Thoracic aorta (tissue), 2 donors: ENCODE measurements at places on chromosomes 1 and 21. TPM values are rescaled to one million over a fixed set of nuclear protein-coding genes. Genes with fewer than 3 reads are reported as not detected.
A peak's percentile ranks its signal among the peaks of the same experiment; 100 is the strongest.

DNA sequence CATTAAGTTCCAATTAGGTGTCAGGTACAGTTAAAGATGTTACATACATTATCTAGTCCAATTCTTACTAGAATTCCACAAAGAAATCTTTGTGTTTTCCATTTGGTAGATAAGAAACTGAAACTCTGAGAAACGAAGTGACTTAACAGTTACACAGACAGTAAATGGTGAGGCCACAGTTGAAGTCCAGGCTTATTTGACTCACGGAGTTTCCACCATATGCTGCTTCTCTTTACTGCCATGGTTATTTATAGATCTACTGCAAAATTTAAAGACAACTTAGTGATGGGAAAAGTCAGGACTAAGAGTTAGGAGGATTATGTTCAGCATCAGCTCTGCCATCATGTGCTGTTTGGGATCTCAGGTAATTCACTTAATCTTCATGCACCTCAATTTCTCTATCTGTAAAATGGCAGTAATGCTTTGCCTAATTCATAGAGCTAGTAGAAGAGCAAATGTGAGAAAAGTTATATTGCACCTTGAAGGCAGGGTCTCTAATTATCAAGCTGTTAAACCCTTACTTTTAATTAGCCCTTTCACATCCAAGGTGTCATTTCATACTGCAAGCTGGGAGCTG, 26.2 kb upstream of the SAMSN1 start:
- H3K36me3 ChIP-seq, result no peaks in the 10 kb centered on the region
- no peak overlapping the region for H3K27ac ChIP-seq
- DNase-seq, result no peak
- H3K4me3 ChIP-seq, result no peak overlapping the region
- no peaks in the 10 kb centered on the region for H3K27me3 ChIP-seq

DNA sequence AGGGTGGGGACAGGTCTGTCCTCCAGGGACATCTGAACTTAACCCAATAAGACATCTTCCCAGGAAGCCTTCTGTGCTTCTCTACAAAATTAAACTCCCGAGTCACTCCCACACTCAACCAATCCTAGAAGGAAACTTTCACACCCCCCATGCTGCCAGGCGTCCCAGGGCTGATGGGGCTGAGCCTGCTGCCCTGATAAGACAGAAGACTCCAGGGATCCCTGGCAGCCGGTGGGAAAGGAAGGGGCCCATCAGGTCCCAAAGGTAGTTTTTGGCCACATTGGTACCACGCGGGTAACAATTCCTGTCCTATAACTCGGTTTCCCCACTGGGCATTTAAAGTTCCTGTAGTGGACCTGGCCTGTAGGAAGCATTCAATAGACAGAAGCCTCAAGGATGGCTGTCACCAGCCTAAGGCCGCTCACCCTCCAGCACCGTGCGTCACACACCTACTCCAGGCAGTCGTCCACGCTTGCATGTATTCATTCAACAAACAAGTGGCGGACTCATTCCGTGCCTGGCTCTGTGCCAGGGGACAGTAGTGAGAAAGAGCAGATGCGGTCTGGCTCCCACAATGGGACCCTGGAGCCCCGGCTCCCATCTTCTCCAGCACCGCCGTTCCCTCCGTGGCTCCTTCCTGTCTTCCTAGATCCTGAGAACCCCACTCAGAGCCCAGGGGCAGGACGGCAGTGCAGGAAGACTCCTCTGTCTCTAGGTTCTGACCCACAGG, 465.2 kb downstream of the NPHP4 start:
- H3K27me3 ChIP-seq, result no peaks in the 10 kb centered on the region
- H3K4me3 ChIP-seq, result no peak overlapping the region
- no peaks in the 10 kb centered on the region for H3K4me1 ChIP-seq
- H3K27ac ChIP-seq, result no peak overlapping the region
- no peaks in the 10 kb centered on the region for H3K36me3 ChIP-seq
- no peak for DNase-seq

The SLC22A15 gene
- total RNA-seq, result 11.9 TPM

GRCh38 chr1:178664278-178664677, 60.8 kb upstream of the RALGPS2 start:
- no peak overlapping the region for H3K4me3 ChIP-seq
- H3K36me3 ChIP-seq, result no peaks in the 10 kb centered on the region
- no peak overlapping the region for H3K27ac ChIP-seq
- no peak for DNase-seq

The PTPRF gene
- 43.9 TPM for total RNA-seq

The FCRL2 gene
- not detected for total RNA-seq

- H3K36me3 ChIP-seq, result no peaks in the 10 kb centered on the region
- H3K27me3 ChIP-seq, result no peaks in the 10 kb centered on the region
- H3K27ac ChIP-seq, result no peak overlapping the region
- H3K4me3 ChIP-seq, result no peak overlapping the region
These were observed 125.4 kb downstream of the SIK1 start for GRCh38 chr21:43301409-43302061.

The CADM3 gene
- 8.7 TPM for total RNA-seq

DNA sequence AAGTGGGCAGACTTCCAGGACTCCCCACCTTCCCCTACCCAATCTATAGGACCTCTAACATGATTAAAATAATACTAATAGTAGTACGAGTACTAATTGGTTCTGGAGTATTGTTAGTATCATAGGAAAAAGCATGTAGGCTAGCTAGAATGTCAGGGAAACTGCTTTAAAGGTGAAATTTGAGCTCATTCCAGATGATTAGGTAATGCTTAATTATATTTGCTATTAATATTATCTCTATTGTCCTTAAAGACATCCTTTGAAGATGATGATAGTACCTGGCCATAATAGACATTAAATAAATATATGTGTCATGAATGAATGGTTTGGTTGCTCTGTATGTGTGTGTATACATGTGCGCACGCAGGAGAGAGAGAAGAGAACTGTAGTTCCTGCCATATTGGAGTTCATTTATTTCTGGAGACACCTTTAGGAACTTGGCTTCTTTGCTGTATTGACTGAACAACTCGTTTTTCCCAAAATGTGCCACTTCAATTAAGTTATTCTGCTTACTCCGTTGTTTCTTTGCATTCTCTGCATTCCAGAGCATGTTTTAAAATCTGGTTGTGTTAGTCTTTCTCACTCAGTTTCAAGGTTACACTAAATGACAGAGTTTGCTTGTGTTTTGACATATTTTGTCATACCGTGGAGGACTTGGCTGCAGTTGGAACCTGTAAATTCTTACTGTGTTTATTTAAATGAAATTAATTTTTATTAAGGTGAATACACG, 117.1 kb downstream of the OSBPL9 start:
- no peaks in the 10 kb centered on the region for H3K27me3 ChIP-seq
- H3K4me1 ChIP-seq, result peaks cover 49% of the 10 kb centered on the region
- H3K27ac ChIP-seq, result peak overlapping the region; percentile 51
- H3K4me3 ChIP-seq, result no peak overlapping the region
- no peaks in the 10 kb centered on the region for H3K36me3 ChIP-seq
- DNase-seq, result no peak

DNA sequence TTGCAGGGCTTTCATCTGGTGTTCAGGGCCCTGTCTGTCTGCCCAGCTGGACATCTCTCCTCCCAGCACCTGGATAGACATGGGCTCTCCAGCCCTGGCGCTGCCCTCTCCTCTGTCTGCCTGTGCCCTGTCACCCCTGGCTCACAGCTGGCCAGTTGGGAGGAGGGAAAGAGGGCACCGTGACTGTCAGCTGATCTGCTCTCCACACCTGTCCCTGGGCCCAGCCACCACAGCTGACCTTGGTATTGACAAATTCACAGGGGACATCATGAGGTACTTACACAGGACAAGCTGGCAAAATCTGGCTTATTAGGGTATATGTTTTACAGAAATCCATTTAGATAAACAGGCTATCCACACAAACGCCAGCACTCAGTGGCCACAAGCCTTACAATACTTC, 8.3 kb downstream of the TNR start:
- DNase-seq, result no peak
- no peak overlapping the region for H3K4me3 ChIP-seq
- H3K27ac ChIP-seq, result no peak overlapping the region
- H3K36me3 ChIP-seq, result no peaks in the 10 kb centered on the region
- H3K27me3 ChIP-seq, result no peaks in the 10 kb centered on the region

DNA sequence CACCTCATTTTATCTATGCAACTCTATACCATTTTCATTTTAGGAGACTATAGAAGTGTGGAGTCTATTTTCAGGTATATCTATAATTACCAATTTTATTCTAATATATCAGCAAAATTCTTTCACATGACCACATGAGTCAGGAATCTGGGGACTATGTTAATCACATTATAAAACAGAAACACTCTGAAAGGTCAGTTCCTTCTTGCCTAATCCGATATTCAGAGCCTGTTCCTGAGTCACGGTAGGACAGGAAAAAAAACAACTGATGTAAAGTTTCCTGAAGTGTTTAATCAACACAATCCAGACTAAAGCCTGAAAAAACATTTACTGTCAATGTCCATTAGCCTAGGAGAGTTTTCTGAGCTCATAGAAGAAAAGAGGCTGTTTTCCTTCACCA, 1902.3 kb downstream of the NCAM2 start:
- no peak overlapping the region for H3K4me3 ChIP-seq
- H3K36me3 ChIP-seq, result no peaks in the 10 kb centered on the region
- no peak overlapping the region for H3K27ac ChIP-seq
- no peaks in the 10 kb centered on the region for H3K4me1 ChIP-seq

- H3K4me1 ChIP-seq, result no peaks in the 10 kb centered on the region
- no peak overlapping the region for H3K27ac ChIP-seq
- H3K36me3 ChIP-seq, result no peaks in the 10 kb centered on the region
- no peak for DNase-seq
- no peak overlapping the region for H3K4me3 ChIP-seq
These were observed 9.9 kb upstream of the SPRR4 start for GRCh38 chr1:152960452-152961044.

The CACHD1 gene
- 6.7 TPM for total RNA-seq

The FLG gene
- total RNA-seq, result not detected

DNA sequence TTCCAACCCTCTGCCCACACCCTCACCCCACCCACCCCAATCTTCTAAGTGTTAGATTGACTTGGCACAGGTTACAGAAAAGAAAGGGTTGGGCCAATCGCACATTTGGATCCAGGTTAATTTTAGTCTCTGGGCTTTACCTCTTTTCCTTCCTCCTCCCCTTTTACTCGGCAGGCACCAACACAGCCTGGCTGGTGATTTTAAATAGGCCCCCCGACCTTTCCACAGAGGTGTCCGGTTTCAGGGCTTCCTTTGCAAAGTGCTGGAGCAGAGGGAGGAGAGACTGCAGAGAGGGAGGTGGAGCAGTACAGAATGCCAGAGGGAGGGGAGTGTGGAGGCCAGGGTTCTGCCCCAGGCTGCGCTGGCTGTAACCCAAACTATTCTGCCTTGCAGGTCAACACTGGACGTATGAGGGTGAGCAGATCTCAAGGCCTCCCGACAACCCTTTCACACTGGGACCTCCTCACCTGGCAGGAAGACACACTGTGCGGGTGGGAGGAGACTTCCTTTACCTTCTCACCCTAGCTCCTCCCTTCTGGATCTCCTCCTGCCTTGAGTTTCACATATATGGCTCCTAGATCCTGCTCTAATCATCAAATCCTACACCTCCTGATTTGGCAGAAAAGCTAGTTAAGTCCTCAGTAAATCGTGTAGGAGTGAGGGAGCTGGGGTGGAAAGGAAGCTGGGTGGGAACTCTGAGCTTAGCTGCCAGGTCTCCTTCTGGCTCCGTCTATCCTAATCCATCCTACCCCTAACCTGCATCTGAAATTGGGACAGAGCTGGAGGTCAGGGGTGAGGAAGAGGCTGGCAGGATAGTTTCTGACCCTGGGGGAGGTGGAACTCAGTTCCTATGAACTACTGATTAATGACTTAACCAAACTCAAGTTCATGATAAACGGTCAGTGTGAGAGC, 2.4 kb downstream of the CA14 start:
- no peaks in the 10 kb centered on the region for H3K27me3 ChIP-seq
- peaks cover 7% of the 10 kb centered on the region for H3K36me3 ChIP-seq
- H3K27ac ChIP-seq, result no peak overlapping the region

GRCh38 chr21:38929652-38930051, 123.9 kb downstream of the ETS2 start:
- no peak for DNase-seq
- no peak overlapping the region for H3K27ac ChIP-seq
- H3K27me3 ChIP-seq, result no peaks in the 10 kb centered on the region
- no peak overlapping the region for H3K4me3 ChIP-seq
- no peaks in the 10 kb centered on the region for H3K36me3 ChIP-seq
- peaks cover 34% of the 10 kb centered on the region for H3K4me1 ChIP-seq

DNA sequence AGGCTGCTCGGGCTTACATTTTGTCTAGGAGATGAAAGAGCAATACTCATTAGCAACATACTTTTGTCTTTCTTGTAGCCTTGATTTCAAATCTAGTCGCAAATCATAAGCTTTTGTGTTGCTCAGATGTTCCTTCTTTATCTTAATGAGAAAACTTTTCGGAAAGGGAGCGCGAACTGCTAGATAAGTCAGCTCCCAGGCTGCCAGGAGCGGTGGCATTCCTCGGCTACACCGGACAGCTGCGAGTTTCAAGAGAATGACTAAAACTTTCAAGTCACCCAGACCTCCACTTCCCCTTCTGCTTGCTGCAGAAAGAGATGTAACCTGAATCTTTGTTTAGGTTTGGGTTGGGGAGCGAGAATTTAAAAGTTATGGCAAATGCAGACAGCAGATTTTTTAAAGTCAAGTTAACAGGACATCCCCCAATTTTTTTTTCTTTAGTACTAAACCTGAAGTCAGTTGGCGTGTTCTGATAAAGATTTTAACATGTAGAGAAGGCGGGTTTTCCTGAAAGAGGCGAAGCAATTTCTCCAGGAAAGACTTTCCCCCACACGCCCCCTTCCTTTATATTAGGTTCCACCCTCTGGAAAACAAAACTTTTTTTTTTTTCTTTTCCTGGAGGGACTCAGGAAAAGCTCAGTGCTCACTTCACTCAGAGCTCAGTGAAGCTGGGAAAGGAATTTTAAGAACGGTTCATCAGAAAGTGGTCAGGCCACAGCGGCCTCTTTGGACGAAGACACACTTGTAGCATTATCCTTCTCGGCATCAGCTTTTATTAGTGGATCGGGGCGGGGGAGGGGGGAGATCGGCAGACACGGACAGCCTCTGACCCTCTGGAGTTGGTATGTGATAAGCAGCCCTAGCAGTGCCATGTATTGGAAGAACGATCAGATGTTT, at the start of gene LHX8:
LHX8 (plus strand) TSS at position 639 of the 897 bp plus-strand sequence. CDS start 2,227 bp downstream, outside the sequence.
- no peak for DNase-seq
- no peaks in the 10 kb centered on the region for H3K4me1 ChIP-seq
- H3K27ac ChIP-seq, result no peak within 1 kb of the TSS
- H3K36me3 ChIP-seq, result no peaks in the 10 kb centered on the region

The IL10 gene
- 19.8 TPM for total RNA-seq

DNA sequence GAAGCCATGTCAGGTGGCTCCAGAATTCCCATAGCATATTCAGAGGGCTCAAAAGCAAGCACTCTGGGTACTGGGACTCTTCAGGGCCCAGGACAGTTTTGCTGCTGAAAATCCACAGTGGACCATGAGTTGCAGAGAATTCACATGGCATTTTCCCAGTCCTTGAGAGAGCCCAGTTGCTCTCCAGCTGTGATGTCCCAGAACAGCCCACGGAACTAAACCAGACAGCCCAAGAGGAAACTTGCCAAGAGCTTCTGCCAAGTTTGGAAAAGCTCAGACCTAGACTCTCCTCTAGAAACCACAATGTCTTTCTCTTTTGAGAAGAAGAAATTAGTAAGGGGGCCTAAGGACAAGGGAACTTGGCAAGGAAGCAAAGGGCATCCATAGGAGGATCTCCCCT, 69.4 kb downstream of the RGS2 start:
- peaks cover 41% of the 10 kb centered on the region for H3K4me1 ChIP-seq
- no peak for DNase-seq
- H3K27me3 ChIP-seq, result no peaks in the 10 kb centered on the region
- no peak overlapping the region for H3K4me3 ChIP-seq

- no peak overlapping the region for H3K4me3 ChIP-seq
- H3K27me3 ChIP-seq, result no peaks in the 10 kb centered on the region
These were observed 4.5 kb upstream of the GADD45A start for GRCh38 chr1:67680486-67680885.

- no peaks in the 10 kb centered on the region for H3K27me3 ChIP-seq
- no peaks in the 10 kb centered on the region for H3K36me3 ChIP-seq
- no peak overlapping the region for H3K27ac ChIP-seq
- no peak overlapping the region for H3K4me3 ChIP-seq
These were observed 34.1 kb upstream of the SUCO start for GRCh38 chr1:172498857-172499256.
